ENCODE measurements at places on chromosomes 6 and 20.

DNA sequence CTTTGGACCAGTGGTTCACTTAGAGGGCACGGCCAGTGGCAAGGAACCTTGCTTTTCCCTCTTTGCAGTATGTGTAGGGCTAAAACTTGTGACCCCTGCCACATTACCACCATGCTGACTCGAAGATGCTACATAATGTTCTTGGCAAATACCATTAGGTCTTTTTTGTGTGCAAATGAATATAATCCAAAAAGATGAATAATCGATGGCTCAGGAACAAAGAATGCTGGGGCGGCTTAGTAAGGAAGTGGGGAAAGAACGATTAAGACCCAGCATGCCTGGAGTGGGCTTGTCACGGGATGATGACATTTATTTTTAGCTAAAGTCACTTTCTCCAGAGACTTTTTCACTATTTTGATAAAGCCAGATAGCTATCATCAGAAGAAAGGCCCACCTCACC is 23.1 kb downstream of the CMTR1 start:
- no peak for DNase-seq

- DNase-seq = peak; percentile 12
Measured at GRCh38 chr20:23782366-23782983, 31.7 kb upstream of the CST1 start.

DNA sequence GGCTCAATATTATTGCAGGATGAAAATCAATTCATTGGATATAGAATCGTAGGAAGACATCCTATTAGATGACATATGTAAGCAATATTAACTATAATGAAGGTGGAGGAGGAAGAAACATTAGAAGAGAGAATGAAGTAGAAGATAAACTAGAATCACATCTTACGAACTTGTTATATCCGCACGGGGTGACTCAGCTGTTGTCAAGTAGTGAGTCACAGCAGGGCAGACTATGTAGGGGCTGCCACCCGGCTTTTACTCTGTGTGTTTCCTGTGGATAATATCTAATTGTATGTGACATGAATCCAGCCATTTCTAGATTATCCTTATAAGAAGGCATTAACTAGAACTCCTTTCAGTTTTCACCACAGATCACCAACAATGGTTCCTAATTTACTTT is 520.2 kb downstream of the DOK5 start:
- DNase-seq = no peak

DNA sequence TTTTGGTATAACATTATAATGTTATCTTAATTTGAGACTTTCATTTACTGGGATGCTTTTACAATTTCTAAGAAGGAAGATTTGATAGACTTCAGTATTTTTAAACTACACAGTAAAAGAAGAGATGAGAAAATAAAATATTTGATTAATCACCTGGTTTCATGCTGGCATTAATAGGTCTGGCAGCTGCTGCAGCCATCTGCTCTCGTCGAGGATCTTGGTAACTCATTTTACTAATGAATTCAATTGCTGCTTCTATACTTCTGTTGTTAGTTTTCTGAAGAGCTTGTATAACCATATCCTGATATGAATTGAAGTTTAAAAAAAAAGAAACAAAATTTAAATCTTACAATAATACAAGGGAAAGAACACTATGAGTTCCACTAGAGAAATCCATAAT is 23.0 kb downstream of the LATS1 start:
- no peak for DNase-seq

- DNase-seq = no peak
Measured at GRCh38 chr6:12371151-12371550, 81.0 kb downstream of the EDN1 start.

DNA sequence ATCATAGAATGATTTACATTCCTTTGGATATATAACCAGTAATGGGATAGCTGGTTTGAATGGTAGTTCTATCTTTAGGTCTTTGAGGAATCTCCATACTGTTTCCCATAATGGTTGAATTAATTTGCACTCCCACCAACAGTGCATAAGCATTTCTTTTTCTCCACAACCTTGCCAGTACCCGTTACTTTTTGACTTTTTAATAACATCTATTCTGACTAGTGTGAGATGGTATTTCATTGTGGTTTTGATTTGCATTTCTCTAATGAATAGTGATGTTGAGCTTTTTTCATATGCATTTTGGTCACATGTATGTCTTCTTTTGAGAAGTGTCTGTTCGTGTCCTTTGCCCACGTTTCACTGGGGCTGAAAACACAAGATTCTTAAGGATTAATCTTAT is 107.3 kb downstream of the TINAG start:
- no peak for DNase-seq

DNA sequence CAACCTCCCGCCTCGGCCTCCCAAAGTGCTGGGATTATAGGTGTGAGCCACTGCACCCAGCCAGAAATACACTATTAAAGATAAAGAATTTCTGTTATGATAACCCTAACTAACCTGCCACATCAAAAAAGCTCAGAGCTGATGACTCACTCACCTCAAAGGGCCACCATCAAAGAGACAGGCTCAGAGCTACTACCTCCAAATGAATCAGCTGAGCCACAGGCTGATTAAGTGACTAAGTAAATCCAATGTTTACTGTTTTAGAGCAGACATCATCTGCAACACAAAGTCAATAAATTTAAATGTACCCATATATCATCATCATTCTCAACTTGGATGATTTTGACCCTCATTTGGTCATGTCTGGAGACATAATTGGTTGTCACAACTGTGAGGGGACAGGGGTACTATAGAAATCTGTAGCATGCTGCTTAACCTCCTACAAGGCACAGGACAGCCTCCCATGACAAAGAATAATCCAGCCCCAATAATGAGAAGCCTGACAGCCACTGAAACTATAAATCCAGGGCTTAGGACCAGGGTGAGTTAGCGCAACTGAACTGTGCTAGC is 106.5 kb downstream of the ATP9A start:
- DNase-seq = no peak

DNA sequence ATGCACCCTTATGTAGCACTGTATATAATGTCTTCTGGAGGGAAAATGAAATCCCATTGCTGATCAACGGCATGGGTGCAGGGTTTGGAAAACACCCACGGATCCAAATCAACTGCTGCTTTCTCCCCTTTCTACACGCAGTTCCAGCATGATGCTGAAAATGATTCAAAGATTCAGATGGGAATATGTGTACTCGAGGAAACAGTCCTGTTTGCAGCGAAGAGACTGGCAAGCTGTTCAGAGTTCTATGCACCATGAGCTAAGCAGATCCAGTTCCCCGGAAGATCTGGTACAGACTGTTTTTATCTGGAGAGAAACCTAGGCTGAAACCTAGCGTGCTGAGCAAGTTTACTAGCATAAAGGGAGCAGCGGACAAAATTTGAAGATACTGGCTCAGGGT is 47.9 kb upstream of the CDH4 start:
- no peak for DNase-seq

GRCh38 chr6:85866758-85867401 is 224.2 kb upstream of the SYNCRIP start:
- DNase-seq = no peak

All from hypothalamus (tissue), 51 donors.